ENCODE measurements at places on chromosomes 2 and 18. TPM values are rescaled to one million over a fixed set of nuclear protein-coding genes. Genes with fewer than 3 reads are reported as not detected.

DNA sequence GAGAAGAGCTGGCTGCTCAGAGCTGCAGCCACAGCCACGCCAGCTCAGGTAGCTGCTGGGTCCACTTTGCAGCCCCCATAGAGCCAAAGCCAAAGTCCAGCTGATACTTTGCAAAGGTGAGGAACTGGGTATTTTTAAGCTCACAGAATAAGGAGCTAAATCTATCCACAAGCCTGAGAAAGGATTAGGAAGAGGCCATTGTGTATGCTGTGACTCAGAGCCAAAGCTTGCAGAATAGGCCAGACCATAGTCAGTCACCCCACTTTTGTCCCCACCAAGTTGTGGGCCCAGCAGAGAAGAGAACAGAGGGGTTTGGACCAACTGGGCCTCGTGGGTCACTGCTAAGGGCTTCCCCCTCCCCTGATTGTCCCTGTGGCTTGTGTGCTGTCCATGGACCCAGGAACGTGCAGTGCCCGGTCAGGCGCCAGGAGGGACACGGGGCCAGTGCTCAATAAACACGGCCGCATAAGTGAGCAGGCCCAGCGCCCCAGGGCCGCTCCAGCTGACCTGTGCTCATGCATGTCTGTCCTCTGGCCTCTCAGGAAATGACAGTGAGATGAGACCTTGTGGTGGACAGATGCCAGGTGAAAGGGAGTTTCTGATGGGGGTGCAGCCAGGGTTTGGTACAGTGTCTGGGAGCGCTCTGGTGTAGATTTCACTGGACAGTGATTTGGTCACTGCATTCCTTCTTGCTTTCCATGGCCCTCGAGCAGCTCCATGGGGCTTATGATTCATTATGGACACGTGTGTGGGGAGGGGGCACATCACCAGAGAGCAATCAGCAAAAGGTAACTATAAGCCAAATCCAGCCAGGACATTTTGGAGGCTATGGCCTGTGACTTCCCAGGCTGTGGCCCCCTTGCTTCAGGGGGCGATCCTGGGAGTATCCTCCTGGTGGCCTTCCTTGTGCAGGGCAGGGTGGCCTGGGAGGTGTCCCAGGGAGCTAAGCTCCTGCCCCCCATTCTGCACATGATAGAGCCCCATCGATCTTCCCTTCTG lies 31.3 kb downstream of the MAL start:
- DNase-seq = peak; percentile 21
- H3K4me3 ChIP-seq = peak overlapping the region; percentile 17
- H3K27ac ChIP-seq = peak overlapping the region; percentile 45
- H3K4me1 ChIP-seq = peaks cover 21% of the 10 kb centered on the region
- H3K36me3 ChIP-seq = no peaks in the 10 kb centered on the region

- H3K27me3 ChIP-seq = no peaks in the 10 kb centered on the region
- H3K27ac ChIP-seq = no peak overlapping the region
- no peaks in the 10 kb centered on the region for H3K36me3 ChIP-seq
- H3K4me1 ChIP-seq = no peaks in the 10 kb centered on the region
Measured at GRCh38 chr2:83941886-83942285, 517.2 kb downstream of the SUCLG1 start.

- no peaks in the 10 kb centered on the region for H3K27me3 ChIP-seq
- peaks cover 32% of the 10 kb centered on the region for H3K36me3 ChIP-seq
- no peak for DNase-seq
- 0 out of 2 replicates have a peak overlapping the region, but pooled peaks have one; percentile 88 for H3K27ac ChIP-seq
Measured at GRCh38 chr2:173161507-173161906, 85.9 kb downstream of the MAP3K20 start.

- peaks cover 12% of the 10 kb centered on the region for H3K4me1 ChIP-seq
- DNase-seq = no peak
- H3K27me3 ChIP-seq = peaks cover 2% of the 10 kb centered on the region
- H3K27ac ChIP-seq = no peak overlapping the region
- H3K4me3 ChIP-seq = no peak overlapping the region
Measured at GRCh38 chr2:39981883-39982311, 202.8 kb upstream of the THUMPD2 start.

- H3K4me3 ChIP-seq = no peak overlapping the region
- peak; percentile 32 for DNase-seq
- peaks cover 6% of the 10 kb centered on the region for H3K27me3 ChIP-seq
- H3K27ac ChIP-seq = no peak overlapping the region
Measured at GRCh38 chr2:177772529-177772928, 300.0 kb downstream of the PDE11A start.

Gene ATAD2B
- 6.1 TPM for total RNA-seq
